ENCODE measurements at places on chromosomes 12 and 14. TPM values are rescaled to one million over a fixed set of nuclear protein-coding genes. Genes with fewer than 3 reads are reported as not detected.

LRRC10 gene
- not detected for total RNA-seq

TGM1 gene
- 0.89 TPM for total RNA-seq

NPFF gene
- total RNA-seq = not detected

PIGH gene
- total RNA-seq = 17.8 TPM

TMPRSS12 gene
- not detected for total RNA-seq

All from A549 treated with Mapracorat at 1 μM for 4 hours (cell line).